ENCODE measurements at places on chromosomes 1 and 21.

GRCh38 chr1:79859212-79859948 is 852.9 kb upstream of the ADGRL4 start:
- no peak for DNase-seq

DNA sequence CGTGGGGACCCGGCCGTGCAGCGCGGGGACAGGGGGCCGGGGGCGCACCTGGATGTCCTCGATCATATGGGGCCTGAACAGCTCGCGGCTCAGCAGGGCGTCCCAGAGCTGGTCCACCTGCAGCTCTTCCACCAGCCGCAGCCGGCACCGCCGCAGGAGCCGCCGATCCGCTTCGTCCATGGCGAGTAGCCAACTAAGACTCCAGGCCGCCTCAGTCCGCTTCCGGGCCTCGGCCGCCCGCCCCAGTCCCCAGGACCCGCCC is at the start of gene CASP9:
TSS of gene CASP9 (minus strand) at position 195 of the 262 bp plus-strand sequence. CDS start at position 180, 15 bp downstream.
- no peak for DNase-seq

DNA sequence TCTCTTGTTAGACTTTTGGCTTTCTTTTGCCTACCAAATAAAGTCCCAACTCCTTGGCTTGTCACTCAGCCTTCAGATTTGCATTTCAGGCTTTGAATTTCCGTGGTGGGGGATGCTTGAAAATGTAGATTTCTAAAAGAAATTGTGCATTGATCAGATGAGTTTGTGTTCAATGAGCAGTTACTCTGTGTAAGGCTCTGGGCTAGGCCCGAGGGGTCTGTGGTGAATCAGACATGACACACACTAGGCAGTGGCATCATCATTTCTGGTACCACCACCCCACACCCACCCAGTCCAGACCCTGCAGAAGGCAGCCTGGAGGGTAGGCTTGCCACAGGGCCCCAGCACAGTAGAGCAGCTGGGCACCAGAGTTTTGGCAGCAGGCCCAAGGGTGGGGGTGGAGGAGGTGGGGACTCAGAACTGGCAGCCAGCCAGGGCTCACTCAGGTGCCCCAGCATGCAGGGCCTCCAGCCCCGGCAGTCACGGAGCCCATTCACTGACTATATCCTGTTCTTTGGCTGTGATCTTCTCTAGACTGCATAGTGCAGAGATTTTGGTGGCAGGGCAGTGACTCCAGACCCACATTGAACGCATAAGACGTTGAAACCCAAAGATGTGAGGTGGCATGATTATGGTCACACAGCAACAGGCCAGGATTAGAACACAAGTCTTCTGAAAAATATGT is 97.2 kb upstream of the ARTN start:
- DNase-seq = no peak

DNA sequence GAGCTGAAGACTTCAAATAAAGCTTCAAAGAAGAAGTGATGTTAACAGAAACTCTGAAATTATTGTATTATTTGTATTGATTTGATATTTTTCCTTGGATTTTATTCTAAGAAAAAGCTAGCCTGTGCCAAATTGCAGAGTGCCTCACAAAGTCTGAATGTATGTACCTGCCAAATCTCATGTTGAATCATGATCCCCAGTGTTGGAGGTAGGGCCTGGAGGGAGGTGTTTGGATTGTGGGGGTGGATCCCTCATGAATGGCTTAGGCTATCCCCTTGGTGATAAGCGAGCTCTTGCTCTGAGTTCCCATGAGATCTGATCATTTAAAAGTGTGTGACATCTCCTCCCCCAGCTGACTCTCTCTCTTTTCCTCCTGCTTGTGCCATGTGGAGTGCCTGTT is 43.6 kb downstream of the ACKR1 start:
- DNase-seq = no peak

DNA sequence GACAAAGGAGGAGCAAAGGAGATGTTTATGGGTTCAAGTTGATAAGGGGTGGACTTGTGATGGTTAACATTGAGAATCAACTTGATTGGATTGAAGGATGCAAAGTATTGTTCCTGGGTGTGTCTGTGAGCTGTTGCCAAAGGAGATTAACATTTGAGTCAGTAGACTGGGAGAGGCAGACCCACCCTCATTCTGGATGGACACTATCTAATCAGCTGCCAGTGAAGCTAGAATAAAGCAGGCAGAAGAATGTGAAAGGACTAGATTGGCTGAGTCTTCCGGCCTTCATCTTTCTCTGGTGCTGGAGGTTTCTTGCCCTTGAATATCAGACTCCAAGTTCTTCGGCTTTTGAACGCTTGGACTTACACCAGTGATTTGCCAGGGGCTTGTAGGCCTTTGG is 98.7 kb upstream of the DAB1 start:
- no peak for DNase-seq

DNA sequence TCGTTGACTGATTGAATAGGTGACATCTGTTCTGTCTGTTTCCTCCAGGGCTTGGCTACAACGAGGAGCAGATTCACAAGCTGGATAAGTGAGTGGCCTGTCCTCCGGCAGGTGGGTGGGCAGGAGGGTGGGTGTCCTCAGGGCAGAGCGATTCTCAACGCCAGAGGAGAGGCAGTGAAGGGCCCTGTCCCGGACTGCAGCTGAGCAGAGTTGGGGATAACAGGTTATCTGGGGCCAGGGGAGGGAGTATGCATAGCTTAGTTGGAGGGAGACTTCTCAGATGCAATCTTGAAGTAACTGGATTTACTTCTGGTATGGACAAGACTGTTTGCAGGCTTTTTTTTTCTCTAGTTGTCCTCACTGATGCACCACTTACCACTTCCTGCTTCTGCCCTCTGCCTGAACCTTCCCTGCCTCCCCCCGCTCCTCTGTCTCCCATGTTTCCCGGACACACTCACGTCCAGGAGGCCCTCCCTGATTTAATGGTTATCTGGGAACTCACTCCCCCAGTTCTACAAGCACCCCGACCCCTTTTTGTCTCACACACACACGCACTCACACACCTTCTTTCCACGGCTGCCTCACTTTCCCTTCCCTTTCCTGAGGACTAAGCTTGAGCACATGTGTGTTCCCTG is 16.4 kb upstream of the RASSF5 start:
- no peak for DNase-seq

DNA sequence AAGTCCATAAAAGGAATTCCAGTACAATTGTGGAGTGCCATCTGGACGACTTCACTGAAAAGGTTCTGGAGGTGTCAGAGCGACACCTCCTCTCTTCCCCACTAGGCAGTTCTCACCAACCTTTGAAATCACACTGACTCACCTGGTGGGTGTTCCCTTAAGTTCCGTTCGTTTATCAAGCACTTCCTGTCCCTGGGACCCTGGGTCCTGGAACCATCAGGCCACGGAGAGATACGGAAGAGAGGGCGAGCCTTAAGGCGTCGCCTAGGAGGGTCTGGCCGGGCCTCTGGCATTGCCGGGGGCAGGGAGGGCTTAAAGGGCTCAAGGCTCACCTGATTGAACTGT is 317 bp downstream of the SPAG17 start:
- DNase-seq = no peak

DNA sequence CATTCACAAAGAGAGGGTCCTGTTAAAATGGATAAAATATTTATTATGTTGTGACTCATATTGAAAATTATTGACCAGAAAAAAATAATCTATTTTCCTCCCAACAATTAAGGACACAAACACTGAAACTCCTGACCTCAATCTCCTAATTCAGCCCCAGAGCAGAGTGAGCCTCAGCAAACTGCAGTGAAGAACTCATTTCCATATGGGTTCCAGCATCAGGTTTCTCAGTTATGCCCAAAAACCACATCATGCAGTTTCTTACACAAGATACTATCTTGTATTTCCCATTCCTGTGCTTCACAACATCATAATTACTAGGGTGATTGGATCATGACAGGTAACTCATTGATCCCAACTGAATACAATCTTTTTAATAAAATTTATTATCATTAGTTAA is 15.4 kb downstream of the PYHIN1 start:
- no peak for DNase-seq

DNA sequence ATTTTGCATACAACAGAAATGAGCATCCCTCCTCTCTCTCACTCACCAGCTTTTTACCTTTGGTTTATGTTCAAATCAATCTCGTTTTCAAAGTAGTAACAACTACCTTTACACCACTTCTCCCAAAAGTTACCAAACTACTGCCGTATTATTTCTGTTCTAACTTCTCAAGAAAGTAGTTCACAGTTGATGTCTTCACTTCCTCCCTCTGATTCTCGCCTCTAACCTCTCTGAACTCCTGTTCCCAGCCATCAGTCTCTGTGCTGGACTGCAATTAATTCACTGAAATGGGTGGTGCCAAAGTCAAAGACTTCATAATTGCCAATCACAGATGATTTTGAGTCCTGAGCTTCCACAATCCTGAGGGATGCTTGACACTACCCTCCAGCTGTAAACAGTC is 54.0 kb downstream of the ZNF281 start:
- no peak for DNase-seq

GRCh38 chr1:228423404-228424053 is 6.9 kb upstream of the TRIM17 start:
- no peak for DNase-seq

DNA sequence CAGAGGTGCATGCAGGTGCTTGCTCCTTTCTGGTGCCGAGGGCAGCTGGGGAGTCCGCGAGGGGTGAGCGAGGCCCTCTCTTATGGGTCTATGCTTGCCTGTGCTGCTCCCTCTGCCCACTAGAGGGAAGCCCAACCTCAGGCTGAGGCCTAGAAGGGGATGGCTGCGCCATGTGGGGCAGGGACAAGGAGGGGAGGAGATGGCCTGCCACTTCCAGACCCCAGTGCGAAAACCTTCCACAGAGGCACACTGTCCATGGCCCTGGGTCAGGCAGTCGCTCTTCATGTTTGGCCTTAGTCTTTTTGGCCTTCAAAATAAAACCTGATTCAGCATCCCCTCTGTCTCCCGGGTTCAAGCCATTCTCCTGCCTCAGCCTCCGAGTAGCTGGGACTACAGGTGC is 14.0 kb downstream of the RHBG start:
- no peak for DNase-seq

- DNase-seq = no peak
Measured at GRCh38 chr1:59346429-59346828, 49.5 kb downstream of the FGGY start.

- no peak for DNase-seq
Measured at GRCh38 chr1:35210321-35211119, 17.6 kb upstream of the SFPQ start.

DNA sequence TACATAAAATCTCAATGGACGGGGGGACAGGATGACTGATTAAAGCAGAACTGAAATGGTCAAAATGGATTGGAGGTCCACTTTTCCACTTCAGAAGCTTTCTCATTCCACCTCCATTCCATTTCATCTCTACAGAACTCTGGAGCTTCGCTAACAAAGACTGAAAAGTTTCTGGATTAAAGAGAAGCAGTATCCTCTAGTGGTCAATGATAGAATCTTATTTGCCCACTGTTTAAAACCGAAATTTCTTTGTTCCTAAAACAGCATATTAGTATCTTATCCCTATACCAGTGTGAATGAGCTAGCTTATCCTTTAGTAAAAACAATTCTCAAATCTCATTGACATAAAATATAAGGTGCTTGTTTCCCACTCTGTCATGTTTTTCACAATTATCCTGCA is 890.6 kb downstream of the KCNT2 start:
- no peak for DNase-seq

- no peak for DNase-seq
Measured at GRCh38 chr1:53396573-53397268, 62.5 kb upstream of the DMRTB1 start.

- no peak for DNase-seq
Measured at GRCh38 chr1:218027152-218027551, 257.9 kb upstream of the RRP15 start.

- peak; percentile 43 for DNase-seq
Measured at GRCh38 chr1:224106568-224107281, 7.2 kb upstream of the FBXO28 start.

GRCh38 chr1:109314795-109315194 is 8.0 kb upstream of the MYBPHL start:
- no peak for DNase-seq

- peak; percentile 81 for DNase-seq
Measured at GRCh38 chr1:84156210-84156621, 12.1 kb downstream of the PRKACB start.

DNA sequence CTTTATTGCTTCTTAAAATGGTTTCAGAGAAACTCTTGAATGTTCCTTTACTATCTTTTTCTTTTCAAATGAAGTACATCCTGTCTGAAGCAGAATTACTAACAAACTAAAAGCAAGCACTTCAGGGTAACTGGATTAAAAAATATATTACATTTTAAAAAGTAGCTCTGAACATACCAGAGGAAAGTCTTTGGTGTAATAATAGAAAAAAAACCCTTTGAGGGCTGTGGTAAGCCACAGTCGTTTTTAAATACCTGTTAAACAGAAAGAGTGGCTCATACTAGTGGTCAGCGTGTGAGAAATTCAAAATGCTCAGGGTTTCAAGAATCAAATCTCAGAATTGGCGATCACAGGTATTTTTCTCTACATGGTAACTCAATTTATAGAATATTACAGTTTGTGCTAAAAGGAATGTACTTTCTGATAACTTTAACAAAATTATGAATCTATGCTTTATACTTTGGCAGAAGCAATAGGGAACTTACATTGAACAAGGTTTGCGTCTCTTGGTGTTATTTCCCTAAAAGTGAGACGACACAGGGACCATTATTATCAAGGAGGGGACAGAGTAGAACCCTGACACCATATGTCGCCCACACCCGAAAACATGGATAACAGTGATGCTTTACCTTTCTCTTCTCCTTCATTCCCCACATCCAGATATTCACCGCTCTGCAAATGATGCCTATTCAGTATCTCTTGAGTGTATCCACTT is 97.0 kb upstream of the DPH5 start:
- no peak for DNase-seq

GRCh38 chr1:31624309-31624708 is 6.8 kb downstream of the HCRTR1 start:
- DNase-seq = no peak

DNA sequence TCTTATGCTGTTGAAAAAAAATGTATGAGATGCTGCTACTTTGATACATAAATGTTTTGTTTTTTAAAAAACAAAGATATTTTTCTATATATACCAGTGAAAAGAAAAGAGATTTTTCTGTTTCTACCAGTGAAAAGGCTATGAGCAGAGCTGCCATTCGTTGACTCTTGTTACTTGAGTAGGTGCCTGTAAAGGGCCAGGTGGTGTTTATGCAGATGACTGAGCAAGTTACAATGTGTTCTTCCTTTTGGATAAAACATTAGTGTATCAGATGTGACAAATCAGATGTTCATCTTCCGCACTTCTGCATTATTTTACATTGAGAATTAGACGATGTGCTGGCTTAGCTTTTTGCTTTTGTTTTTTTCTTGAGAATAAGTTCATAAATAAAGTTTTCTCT is 45.4 kb downstream of the BARHL2 start:
- no peak for DNase-seq

- DNase-seq = peak; percentile 45
Measured at GRCh38 chr1:81549588-81550127, 251.1 kb upstream of the ADGRL2 start.

DNA sequence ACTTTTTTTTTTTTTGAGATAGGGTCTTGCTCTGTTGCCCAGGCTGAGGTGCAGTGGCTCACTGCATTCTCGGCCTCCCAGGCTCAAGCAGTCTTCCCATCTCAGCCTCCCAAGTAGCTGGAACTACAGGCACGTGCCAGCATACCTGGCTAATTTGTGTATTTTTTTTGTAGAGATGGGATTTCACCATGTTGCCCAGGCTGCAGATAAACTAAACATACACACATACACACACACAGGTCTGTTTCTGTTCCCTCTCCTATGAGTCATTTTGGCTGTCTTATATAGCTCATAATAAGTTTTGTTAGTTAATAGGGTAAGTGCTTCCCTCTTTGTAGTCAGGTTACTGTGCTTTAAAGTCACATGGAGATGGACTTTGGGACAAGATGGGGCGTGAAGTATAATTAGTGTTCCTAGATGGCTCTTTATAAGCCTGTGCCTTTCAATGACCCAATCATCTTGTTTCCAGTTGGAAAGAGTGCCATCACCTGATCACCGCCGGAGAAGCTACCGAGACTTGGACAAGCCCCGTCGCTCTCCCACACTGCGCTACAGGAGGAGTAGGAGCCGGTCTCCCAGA is 9.1 kb downstream of the PRPF38A start:
- DNase-seq = no peak
